ENCODE measurements at places on chromosomes 7 and 10.

- no peak for DNase-seq
Measured at GRCh38 chr10:663466-663751, 26.1 kb downstream of the DIP2C start.

- DNase-seq, result no peak
Measured at GRCh38 chr10:78919181-78919966, 149.4 kb upstream of the ZMIZ1 start.

DNA sequence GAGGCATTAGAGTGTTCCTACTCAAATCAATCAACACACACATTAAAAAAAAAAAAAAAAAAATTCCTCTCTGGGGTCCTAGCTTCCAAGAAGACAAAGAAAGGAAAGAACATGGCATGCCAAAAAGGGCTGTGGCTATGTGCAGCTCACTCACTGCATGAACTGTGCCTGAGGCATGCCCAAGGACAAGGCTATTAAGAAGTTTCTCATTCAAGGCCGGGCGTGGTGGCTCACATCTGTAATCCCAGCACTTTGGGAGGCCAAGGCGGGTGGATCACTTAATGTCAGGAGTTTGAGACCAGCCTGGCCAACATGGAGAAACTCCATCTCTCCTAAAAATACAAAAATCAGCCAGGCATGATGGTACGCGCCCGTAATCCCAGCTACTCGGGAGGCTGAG lies 41.9 kb upstream of the PPP3CB start:
- no peak for DNase-seq

- DNase-seq, result no peak
Measured at GRCh38 chr10:22911889-22912762, 15.7 kb upstream of the ARMC3 start.

- DNase-seq, result no peak
Measured at GRCh38 chr10:98349508-98349922, 65.5 kb downstream of the PYROXD2 start.
